ENCODE measurements at places on chromosomes 13 and 19. TPM values are rescaled to one million over a fixed set of nuclear protein-coding genes. Genes with fewer than 3 reads are reported as not detected.

Gene CSNK1A1L
- total RNA-seq: 5.8 TPM

Gene IGFL3
- total RNA-seq: not detected

Gene NOVA2
- total RNA-seq: 6.0 TPM

Gene ZNF836
- total RNA-seq: 11.6 TPM

Gene ZNF844
- total RNA-seq: 14.4 TPM

Gene CBY2
- total RNA-seq: 2.2 TPM

Gene KLK12
- total RNA-seq: not detected

Gene GFY
- not detected for total RNA-seq

Gene STRN4
- total RNA-seq: 41.9 TPM

Gene EDNRB
- total RNA-seq: 19.0 TPM

Gene SCN1B
- 2.9 TPM for total RNA-seq

Gene ZFP82
- total RNA-seq: 9.1 TPM

Gene SLC7A10
- total RNA-seq: not detected

Gene C2CD4C
- total RNA-seq: 0.96 TPM

Gene SIGLEC12
- total RNA-seq: 5.3 TPM

Gene PRR22
- total RNA-seq: 3.4 TPM

Gene PLD3
- total RNA-seq: 280 TPM

Gene GSX1
- not detected for total RNA-seq

Gene CPB2
- not detected for total RNA-seq

Gene IGFL4
- total RNA-seq: 3.4 TPM

Gene ZNF709
- total RNA-seq: 7.9 TPM

Gene TUBB4A
- not detected for total RNA-seq

Gene ZNF460
- total RNA-seq: 119 TPM

Gene PCDH8
- total RNA-seq: 4.6 TPM

Gene C1QTNF9
- total RNA-seq: 1.4 TPM

Gene RB1
- 27.9 TPM for total RNA-seq

Gene LYPD4
- not detected for total RNA-seq

Gene ATP4A
- not detected for total RNA-seq

Gene ZNF329
- total RNA-seq: 11.8 TPM

Gene KRTDAP
- 56.1 TPM for total RNA-seq

Gene ZNF99
- 13.2 TPM for total RNA-seq

Gene ZNF175
- 17.3 TPM for total RNA-seq

Gene MBD3L2
- not detected for total RNA-seq

Gene NHLRC3
- 42.6 TPM for total RNA-seq

Gene TNFSF9
- not detected for total RNA-seq

Gene ZNF20
- 40.2 TPM for total RNA-seq

Gene DGKH
- total RNA-seq: 17.1 TPM

Gene CCDC8
- total RNA-seq: 61.2 TPM

Gene LRRC63
- 0.72 TPM for total RNA-seq

Gene S1PR5
- 7.5 TPM for total RNA-seq

Gene CYP4F3
- 0.96 TPM for total RNA-seq
